ENCODE measurements at places on chromosomes 2 and 18. TPM values are rescaled to one million over a fixed set of nuclear protein-coding genes. Genes with fewer than 3 reads are reported as not detected.

The DPY30 gene
- total RNA-seq = 117 TPM

The PTPRN gene
- 1.0 TPM for total RNA-seq

The MARCO gene
- total RNA-seq = 0.05 TPM

The EVX2 gene
- not detected for total RNA-seq

The NAT8 gene
- not detected for total RNA-seq

The CRACDL gene
- 4.2 TPM for total RNA-seq

The LDLRAD4 gene
- 1.7 TPM for total RNA-seq

The SAG gene
- not detected for total RNA-seq

The HOXD9 gene
- total RNA-seq = 1.3 TPM

The M1AP gene
- not detected for total RNA-seq

The CHRNA1 gene
- not detected for total RNA-seq

The IGFBP5 gene
- 0.17 TPM for total RNA-seq

The EGR4 gene
- total RNA-seq = 0.33 TPM

The ZAP70 gene
- 0.12 TPM for total RNA-seq

The ZNF385B gene
- total RNA-seq = not detected

The COL6A3 gene
- total RNA-seq = 0.21 TPM

The TNS1 gene
- 17.5 TPM for total RNA-seq

The ING5 gene
- total RNA-seq = 20.1 TPM

The ANKRD30B gene
- total RNA-seq = not detected

The NOSTRIN gene
- 2.7 TPM for total RNA-seq

The ZNF521 gene
- not detected for total RNA-seq

All from A549 treated with Hydrocortisone at 1 μM for 4 hours (cell line).